Activated CD4-positive, alpha-beta memory T cell treated with anti-CD3 and anti-CD28 coated beads, Interleukin-2, amount 10 ng/mL, durations not matched to agents 7 days and 5 days (primary cell): ENCODE measurements at places on chromosomes 11 and 22. TPM values are rescaled to one million over a fixed set of nuclear protein-coding genes. Genes with fewer than 3 reads are reported as not detected.
A peak's percentile ranks its signal among the peaks of the same experiment; 100 is the strongest.

CASP5 gene
- 0.30 TPM for total RNA-seq

CDC42EP1 gene
- 0.95 TPM for total RNA-seq

SCUBE1 gene
- 0.15 TPM for total RNA-seq

ISX gene
- total RNA-seq: not detected

DRD2 gene
- 0.86 TPM for total RNA-seq

TSPAN32 gene
- 50.1 TPM for total RNA-seq

TNNI2 gene
- 0.38 TPM for total RNA-seq

POTEH gene
- total RNA-seq: not detected

LRP4 gene
- total RNA-seq: 0.05 TPM

FGF4 gene
- total RNA-seq: not detected

OR8G5 gene
- total RNA-seq: not detected

DNA sequence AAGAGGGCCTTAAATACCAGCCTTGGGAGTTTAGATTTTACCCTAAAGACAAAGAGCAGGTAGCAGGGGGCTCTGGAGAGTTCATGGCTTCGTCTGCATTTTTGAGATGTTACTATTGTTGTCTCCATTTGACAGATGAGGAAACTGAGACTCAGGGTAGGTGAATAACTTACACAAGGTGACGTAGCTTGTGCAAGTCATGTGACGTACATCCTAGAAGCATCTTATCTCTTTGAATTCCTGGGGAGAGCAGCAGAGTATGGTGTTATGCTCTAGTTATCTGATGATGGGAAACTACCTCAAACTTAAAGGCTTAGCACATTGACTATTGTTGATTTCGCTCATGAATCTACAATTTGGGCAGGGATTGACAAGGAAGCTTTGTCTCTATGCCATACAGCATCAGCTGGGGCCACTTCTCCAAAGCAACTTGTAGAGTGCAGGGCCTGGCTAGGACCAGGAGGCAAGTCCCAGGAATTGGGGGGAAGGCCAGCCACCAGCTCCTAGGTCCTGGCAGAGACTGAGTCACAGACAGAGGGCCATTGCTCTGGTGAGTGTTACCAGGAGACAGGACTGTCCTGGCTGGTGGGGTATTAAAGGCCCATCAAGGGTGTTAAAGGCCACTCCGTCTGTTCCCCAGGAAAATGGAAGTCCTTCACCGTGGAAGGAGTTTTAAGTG, 52.1 kb upstream of the TSKU start:
- H3K27ac ChIP-seq: no peak overlapping the region
- H3K4me1 ChIP-seq: no peaks in the 10 kb centered on the region
- no peak overlapping the region for H3K4me3 ChIP-seq
- DNase-seq: no peak

DNA sequence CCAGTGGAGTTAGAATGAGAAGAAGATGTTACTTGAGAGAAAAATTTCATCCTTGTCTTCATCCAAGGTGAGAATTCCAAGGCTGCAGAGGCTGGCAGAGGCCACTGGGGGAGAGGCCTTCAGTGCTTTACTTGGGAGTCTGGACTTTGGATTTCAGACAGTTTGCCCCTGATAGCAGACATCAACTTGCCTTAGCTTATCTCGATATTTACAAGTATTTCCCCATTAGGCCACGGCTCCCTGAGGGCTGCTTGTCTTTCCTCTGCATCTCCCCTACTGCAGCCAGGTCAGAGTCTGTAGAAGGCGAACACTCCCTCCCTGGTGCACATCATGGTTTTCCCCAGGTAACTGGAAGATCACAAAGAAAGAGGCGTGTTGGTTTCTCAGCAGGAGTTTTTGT, 29.9 kb upstream of the BSX start:
- no peaks in the 10 kb centered on the region for H3K36me3 ChIP-seq
- peaks cover 17% of the 10 kb centered on the region for H3K27me3 ChIP-seq
- no peaks in the 10 kb centered on the region for H3K4me1 ChIP-seq
- DNase-seq: no peak
- H3K4me3 ChIP-seq: no peak overlapping the region

DNA sequence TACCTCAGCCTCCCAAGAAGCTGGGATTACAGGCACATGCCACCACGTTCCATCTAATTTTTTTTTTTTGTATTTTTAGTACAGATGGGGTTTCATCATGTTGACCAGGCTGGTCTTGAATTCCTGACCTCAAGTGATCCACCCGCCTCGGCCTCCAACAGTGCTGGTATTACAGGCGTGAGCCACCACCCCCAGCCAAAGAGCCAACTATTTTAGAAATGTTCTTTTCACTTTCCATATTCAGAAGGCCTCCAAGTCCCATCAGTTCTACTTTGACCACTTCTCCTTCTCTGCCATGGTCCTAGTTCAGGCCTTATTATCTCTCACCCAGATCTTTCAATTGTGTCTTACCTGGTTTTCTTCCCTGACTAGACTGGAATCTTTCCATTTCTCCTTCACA, 48.2 kb downstream of the CCDC83 start:
- no peak overlapping the region for H3K4me3 ChIP-seq
- H3K27me3 ChIP-seq: peaks cover 4% of the 10 kb centered on the region
- DNase-seq: no peak
- no peaks in the 10 kb centered on the region for H3K4me1 ChIP-seq

- no peaks in the 10 kb centered on the region for H3K27me3 ChIP-seq
- H3K4me1 ChIP-seq: no peaks in the 10 kb centered on the region
- DNase-seq: no peak
- no peak overlapping the region for H3K4me3 ChIP-seq
- H3K27ac ChIP-seq: no peak overlapping the region
Observed at GRCh38 chr11:80054582-80055165, 613.8 kb upstream of the TENM4 start.

- peaks cover 17% of the 10 kb centered on the region for H3K4me1 ChIP-seq
- H3K27ac ChIP-seq: peak overlapping the region; percentile 74
- peaks cover 2% of the 10 kb centered on the region for H3K36me3 ChIP-seq
- DNase-seq: peak; percentile 46
- H3K27me3 ChIP-seq: peaks cover 4% of the 10 kb centered on the region
- peak overlapping the region; percentile 12 for H3K4me3 ChIP-seq
Observed at GRCh38 chr22:32644252-32645100, 157.0 kb upstream of the TIMP3 start.

- DNase-seq: no peak
- peaks cover 5% of the 10 kb centered on the region for H3K27me3 ChIP-seq
- no peak overlapping the region for H3K4me3 ChIP-seq
- no peaks in the 10 kb centered on the region for H3K4me1 ChIP-seq
Observed at GRCh38 chr11:74507582-74507981, 14.1 kb upstream of the LIPT2 start.

DNA sequence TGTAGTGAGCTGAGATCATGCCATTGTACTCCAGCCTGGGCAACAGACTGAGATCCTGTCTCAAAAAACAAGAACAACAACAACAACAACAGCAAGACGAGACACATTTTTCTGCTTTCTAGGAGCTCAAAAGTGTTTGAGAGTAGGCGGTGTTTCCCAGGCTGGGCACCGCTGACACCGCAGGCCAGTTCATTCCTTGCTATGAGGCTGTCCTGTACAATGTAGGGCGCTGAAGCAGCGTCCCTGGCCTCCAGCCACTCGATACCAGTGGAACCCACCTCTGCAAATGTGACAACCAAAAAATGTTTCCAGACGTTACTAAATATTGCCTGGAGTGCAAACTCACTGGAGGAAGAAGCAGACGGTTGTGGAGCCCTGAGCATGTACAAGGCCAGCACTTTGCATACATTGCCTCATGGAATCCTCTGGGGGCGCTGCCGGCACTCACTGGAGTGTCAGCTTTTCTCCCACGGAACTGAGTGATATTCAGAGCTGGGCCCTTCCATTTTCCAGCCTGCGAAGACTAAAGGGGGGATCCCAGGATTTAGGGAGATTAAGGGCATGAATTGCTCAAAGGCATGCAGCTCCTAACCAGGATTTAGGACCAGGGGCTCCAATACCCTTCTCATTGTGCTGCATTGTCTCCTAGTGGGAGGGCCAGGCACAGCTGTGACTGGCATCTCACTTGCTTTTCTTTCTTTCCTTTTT, 5.8 kb upstream of the MIEF1 start:
- peaks cover 12% of the 10 kb centered on the region for H3K27me3 ChIP-seq
- no peak overlapping the region for H3K4me3 ChIP-seq
- no peaks in the 10 kb centered on the region for H3K36me3 ChIP-seq
- peaks cover 8% of the 10 kb centered on the region for H3K4me1 ChIP-seq
- H3K27ac ChIP-seq: no peak overlapping the region

DNA sequence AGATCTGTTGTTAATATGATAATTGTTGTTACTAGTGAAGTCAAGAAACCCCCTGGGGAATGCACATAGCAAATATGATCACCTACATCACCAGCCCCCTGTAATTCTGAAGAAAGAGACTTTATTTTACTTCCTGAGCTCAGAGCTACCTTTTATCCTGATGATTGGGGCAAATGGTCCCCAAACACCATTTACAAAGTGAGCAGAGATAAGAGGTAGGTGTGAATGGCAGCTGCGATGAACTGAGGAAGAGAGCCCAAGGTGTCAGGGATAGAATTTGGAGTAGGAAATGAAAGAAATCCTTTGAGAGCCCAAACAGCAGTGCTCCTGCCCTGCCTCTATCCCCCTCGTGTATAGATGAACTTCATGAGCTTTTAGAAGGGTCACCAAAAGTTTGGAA, 69.1 kb downstream of the TENM4 start:
- H3K4me3 ChIP-seq: no peak overlapping the region
- no peak for DNase-seq
- peaks cover 5% of the 10 kb centered on the region for H3K27me3 ChIP-seq
